GM12891 (cell line): ENCODE measurements at places on chromosomes 4 and X.
A peak's percentile ranks its signal among the peaks of the same experiment; 100 is the strongest.

DNA sequence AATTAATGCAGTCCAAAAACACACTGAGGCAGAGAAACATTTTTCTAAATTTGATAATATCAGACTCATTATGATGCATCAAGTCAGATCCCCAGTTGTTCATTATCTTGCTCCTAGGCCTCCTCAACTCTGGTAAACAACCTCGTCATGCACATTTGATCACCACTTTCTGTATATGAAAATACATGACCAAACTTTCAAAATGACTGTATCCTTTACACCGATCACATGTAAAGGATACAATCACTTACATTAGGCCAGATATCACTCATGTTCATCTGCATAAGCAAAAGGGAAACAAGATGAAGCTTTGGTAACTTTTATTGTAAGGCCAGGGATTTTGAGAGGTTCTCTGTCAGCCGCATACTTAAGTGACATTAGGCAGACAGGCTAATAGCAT is 99.4 kb upstream of the IL1RAPL1 start:
- no peak for DNase-seq

DNA sequence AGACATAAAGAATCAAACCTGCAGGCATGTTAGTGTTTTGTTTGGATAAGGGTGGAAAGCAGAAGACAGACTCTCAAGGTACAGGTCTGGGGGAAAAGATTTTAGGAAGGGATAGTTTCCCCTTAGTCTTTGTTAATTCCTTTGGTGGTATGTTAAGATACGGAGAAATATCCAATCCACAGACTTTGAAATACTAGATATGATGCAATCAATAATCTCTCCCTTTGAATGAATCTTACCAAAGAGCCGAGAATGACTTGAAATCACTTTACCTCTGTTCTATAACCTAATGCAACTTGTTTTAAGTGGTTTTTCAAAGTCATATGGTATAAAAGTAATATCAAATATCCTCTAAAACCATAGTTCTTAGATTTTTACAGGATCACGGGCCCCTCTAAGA is 5.3 kb upstream of the BDH2 start:
- no peak for DNase-seq

DNA sequence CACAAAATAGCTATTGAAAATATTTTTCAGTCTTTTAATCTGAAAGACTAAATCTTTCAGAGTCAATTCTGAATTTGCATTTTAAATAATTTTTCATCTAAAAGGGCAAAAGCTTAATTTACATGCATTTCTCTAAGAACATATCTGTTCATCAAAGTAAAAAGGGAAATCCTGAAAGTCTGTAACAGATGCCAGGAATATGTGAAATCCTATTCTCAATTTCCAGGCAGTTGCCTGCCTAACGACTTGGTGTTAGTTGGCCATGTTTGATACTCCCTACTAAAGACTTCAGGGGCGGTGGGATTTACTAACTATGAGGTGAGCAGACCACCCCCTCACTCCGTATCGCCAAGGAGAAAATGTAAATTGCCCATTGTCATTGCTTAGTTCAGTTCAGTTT is 136.8 kb downstream of the KIT start:
- no peak for DNase-seq

- DNase-seq = no peak
Measured at GRCh38 chr4:16598597-16599206, 299.7 kb downstream of the LDB2 start.

DNA sequence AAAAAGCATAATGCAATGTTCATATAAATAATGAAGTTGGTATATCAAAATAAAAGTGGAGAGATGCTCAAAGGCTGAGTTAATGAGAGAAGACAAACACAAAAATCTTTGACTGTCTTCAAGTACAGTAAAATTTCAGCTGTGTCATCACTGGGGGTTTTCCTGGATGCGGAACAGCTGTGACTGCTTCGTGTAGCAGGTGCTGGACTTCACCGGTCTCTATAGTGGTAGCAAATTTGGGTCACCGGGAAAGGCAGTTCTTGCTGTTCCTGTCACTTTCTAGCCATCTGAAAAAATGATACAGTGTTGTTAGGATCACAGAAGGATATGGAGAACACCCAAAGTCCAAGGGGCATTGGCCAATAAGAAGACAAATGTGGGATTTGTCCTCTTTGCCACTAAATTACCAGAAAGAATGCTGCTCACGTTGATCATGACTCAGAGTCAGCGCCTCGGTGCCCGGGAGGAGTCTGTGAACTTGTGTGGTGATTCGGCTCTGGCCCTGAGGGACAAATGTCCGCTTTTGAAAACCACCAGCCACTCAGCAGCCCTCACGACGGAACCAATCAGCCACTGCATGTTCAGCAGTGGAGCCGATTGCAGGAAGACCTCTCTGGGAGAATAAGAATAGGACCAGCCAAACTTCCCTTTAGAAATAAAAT is 230.1 kb upstream of the FAT1 start:
- no peak for DNase-seq

DNA sequence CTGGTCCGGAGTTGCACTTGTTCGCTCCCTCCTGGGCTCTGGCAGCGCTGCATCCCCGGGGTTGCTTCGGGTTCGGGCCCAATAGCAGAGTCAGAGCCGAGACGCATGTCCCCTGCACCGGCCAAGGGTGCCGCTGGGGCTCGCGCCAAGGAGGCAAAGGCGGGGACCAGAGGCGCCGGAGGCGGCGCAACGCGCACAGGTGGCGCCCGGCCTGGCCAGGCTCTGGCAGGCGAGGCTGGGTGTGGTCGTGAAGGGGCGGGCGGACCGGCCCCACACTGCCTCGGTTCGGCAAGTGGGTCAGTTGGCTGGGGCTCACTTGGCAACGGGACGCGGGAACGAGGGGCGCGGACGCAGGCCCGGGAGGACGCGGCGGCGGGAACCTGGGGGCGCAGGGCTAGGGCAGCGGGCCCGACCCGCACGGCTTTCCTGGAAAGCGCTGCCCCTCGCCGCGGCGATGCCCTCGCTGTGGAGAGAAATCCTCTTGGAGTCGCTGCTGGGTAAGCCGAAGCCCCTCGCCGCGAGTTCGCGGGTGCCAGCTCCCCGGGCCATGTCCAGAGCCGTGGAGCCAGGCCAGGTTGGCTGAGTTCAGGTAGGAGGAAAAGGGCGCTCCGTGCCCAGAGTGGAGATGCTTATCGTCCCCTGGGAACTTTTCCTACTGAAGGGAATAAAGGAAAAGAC is at the start of gene CWH43:
Gene CWH43, plus strand, starts transcription at position 300 of the 678 bp plus-strand sequence. Its CDS starts 155 bp downstream, at position 455.
- peak; percentile 12 for DNase-seq

DNA sequence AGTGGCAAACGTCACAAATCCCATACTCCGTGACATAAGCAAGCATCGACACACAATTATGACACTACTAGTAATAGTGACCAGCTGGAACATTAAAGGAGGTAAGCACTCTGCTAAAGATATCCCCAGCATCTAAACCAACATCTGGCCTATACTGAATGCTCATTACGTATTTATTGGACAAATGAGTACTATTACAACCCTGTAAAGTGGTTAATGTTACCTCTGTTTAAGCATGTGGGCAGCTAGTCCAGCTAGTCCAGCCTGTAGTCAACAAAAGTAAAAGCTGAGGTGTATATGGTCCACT is 419 bp upstream of the RPGR start:
- no peak for DNase-seq

GRCh38 chrX:72105436-72105835 is 26.3 kb downstream of the RTL5 start:
- DNase-seq = no peak

DNA sequence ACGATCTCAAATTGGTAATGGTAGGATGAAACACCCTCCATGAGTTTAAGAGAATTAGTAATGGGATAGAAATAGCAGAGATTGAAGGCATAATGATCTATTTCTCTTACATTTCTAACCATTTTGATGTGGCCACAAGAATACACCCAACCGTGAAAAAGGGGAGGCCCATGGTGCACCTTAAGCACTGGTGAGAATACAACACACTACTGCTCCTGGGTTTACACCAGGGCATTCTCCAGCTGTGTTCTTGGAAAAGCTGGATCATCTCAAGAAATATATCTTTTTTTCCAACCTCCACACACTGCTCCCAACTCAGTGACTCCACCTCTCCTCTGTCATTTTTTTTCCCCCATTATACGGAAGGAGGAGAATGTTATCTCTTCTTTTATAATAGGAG is 1.5 kb downstream of the QRFPR start:
- no peak for DNase-seq

DNA sequence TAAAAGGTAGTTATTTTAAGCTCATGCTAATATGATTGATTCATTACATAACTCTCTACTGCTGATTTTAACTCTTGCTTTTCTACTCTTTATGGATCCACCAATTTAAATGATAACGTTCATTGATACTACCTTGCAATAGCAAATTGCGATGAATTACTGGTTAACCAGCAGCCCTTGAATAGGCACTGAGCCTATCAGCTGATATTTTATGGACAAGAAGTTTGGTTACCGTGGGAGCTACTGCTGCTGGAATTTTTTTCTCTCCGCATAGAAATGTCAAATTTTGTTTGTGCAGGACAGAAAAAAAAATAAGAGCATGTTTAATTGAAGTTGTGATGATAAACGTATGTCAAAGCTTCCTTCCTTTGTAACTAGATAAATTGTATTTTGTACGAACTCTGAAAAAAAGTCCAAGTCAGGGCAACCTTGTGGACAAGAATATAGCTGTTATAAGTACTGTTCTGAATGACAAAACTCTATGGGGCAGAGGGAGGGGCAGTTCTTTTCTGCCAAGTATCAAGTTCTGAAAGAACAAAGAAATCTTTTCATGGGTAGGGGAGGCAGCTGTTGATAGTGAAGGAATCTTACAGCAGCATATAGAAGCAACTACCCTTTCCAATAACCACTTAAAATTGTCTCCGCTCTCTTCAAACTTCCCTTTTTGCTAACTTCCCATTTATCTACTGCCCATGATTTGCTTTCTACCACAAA is 434.9 kb upstream of the PABPC4L start:
- DNase-seq = no peak

DNA sequence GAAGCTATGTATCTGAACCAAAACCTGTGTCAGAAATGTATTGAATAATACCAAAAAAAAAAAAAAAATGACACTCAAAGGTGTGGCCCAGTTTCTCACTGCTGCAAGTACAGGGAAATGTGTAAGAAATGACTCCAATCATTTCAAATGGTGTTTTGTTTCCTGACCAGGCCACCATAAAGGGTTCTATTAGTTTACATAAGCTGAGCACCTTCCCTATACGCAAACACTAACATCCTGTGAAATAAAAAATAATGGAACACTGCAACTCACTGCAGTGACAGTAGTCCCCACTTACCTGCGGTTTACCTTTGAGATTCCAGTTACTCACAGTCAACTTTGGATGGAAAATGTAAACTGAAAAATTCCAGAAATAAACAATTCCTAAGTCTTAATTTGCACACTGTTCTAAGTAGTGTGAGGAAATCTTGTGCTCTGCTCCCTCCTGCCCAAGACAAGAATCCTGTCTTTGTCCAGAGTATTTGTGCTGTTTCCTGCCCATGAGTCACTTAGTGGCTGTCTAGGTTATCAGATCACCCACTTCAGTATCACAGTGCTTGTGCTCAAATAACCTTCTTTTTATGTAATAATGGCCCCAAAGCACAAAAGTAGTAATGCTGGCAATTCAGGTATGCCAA is 265.3 kb downstream of the RCHY1 start:
- no peak for DNase-seq

DNA sequence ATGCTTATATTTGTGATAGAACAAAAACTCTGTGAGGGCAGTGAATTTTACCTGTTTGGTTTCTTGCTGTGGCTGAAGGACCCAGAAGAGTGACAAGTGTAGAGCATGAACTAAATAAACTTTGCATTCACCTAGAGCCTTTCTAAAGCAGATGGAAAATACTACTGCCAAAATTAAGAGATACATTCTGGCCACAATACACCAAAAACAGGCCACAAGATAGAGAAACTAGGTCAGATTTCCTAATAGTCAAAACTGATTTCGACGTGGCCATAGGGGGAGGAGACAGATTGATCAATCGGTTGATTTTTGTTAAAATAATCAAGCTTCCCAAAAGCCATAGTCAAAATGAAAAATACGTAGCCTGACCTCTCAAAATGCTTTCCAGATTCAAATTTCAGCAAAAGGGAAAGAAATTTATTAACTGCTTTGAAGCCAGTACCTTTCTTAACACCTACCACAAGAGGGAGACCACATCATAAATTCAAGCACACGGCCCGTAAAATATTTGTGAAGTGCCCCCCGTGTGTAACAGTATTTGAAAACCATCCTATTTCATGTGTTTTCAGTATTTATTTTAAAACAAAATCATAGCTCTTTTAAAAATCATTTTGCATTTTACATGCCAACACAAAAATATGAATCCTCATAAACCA is 132.4 kb downstream of the CORIN start:
- DNase-seq = peak; percentile 17

DNA sequence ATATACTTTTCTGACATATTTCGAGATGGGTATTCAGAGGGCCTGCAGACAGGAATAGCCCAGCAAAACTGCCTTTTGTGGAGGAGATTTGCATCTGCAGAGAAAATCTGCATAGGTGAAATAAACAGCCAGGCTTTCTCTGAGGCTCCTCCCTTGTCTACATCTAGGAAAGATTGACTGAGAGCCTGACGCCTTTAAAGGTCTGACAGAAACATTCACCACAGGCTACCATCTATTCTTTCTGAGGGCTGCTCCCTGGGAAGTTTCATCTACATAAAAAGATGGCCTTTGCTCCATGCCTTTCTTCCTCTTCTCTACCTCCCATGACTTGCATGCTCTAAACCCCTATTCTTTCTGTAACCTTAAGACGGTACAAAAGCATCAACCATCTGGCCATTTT is 55.0 kb upstream of the AP1S2 start:
- no peak for DNase-seq

DNA sequence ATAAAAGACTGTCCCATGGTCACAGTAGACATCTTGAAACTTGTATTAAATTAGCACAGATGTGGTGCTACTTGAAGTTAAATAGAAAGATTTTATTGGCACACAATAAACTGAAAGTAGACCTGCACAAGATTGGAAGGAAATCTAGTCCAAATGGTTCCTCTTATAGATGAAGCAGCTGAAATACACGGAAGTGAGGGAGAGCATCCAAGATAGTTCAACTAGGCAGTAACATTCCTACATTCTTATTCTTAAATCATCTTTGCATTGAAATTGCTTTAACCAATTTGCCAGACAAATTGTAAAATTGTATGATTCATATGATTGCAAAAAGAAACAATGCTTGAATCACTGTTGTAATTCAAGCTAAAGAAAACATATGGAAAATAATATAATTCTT is 87.6 kb upstream of the VCX3B start:
- DNase-seq = no peak

DNA sequence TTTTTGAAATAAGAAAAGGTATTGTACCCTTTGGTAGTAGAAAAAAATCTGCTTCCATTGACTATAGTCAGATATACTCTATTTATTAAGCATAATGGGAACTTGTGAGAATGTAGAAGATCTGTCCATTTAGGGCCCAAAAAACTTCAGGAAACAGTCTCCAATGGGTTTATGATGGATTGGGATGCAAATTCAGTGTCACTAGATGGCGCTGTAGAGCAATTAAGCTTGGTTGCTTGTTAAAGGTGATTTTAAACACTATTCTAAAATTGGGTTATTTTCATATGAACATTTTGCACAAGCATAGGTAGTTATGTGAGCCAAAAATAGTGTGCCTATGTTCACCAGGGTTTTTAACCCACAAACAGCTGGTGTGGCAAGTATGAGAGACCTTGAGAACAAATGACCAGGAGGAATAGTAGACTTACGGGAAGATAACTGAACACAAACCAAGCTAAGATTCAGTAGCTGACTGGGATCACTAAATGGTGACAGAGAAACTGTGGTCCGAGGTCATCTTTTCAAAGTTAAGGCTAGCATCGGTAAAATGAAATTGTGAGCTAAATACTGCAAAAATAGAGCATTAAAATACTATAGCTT is 80.3 kb upstream of the LSM6 start:
- no peak for DNase-seq
